Activated naive CD4-positive, alpha-beta T cell treated with anti-CD3 and anti-CD28 coated beads, Interleukin-2, amount 50 U/mL, for 16 hours (primary cell): ENCODE measurements at places on chromosomes 2 and 18.

DNA sequence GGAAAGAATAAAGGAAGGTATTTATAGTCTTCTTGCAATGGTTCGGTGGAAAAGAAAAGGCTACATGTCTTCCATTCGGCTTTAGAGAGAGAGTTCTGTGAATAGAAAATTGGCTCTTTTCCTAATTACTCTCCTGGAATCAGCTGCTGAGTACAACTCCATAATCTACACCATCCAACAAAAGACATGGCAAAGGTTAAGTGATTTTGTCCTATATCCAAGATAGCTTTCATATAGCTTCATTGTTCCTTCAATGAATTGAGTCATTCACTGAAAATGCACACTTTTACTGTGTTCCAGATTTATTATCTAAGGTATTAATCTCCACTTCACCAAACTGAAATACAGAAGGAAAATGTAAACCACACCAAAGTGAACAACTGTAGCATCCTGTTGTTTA, 514.5 kb downstream of the LRRTM4 start:
- no peak for DNase-seq

- no peak for DNase-seq
Measured at GRCh38 chr2:45889620-45890370, 238.3 kb downstream of the PRKCE start.

DNA sequence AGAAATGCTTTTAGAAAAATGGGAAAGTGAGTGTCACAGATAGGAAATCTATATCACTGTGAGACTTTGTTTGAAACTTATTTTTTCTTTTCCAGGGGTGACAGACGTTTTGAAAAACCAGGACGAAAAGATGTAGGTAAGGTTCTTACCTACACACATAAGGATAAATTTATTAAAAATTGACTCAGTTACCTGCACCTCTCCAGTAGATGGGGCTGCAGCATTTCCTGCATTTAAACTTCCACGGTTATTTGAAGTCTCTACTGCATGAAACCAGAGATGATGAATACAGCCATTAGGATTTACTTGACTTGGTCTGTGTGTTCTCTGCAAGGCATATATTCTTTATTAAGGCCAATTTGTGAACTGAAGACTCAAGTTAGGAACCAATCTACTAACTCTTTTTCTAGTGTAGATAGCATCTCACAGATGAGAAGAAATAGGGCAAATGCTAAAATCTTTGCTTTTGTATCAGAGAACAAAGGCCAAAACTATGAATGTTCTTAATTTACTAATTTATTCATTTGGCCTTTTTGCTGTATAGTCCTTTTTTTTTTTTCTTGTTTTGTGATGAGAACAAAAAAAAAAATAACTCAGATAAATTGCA, 15.0 kb downstream of the KCNJ13 start:
- peak; percentile 23 for DNase-seq

DNA sequence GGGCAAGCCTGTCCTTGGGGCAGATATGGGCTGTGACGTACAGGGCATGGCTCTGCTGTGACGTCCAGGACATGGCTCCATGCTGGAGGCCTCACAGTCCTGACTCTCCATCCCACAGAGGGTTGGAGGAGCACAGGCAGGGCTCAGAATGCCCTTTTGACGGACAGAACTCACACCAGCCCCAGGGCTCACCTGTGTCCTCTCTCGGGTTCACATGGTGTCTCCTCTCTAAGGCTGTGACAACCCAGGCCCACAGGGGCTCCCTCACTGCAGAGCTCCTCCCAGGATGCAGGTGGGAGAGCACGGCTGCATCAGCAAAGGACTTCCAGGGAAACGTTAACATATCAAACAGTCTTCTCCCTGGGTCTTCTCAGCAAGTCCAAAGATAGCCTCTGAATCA, 133.8 kb downstream of the EIPR1 start:
- DNase-seq, result no peak

GRCh38 chr2:231933916-231934401, 7.8 kb upstream of the NPPC start:
- no peak for DNase-seq

GRCh38 chr2:4381049-4381448, 677.7 kb downstream of the DCDC2C start:
- no peak for DNase-seq

GRCh38 chr18:76955524-76956170, 133.3 kb downstream of the ZNF236 start:
- DNase-seq, result no peak

DNA sequence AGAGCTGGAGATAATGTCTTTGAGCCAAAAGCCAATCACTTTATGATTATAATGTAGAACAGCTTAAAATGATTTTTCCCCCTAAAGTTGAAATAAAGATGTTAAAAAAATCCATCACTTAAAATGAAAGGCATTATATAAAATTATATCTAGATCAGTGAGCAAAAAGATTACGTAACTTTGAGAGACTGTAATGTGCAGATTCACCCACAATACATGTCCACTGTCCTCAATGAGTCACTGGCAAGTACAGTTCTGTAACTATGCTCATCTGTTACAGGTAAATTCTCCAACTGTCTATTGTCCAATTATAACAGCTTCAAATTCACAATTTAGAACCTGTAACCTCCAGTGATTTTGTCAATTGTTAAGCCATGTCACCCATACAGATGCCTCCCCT, 19.0 kb downstream of the FAM161A start:
- DNase-seq, result no peak

- DNase-seq, result no peak
Measured at GRCh38 chr2:147204102-147204501, 640.7 kb upstream of the ACVR2A start.
